Endothelial cell of umbilical vein (primary cell): ENCODE measurements at places on chromosomes 12 and 14. TPM values are rescaled to one million over a fixed set of nuclear protein-coding genes. Genes with fewer than 3 reads are reported as not detected.

Gene SERPINA1
- polyA plus RNA-seq: not detected in 2 replicates

Gene SLC25A47
- polyA plus RNA-seq: not detected in 2 replicates

DNA sequence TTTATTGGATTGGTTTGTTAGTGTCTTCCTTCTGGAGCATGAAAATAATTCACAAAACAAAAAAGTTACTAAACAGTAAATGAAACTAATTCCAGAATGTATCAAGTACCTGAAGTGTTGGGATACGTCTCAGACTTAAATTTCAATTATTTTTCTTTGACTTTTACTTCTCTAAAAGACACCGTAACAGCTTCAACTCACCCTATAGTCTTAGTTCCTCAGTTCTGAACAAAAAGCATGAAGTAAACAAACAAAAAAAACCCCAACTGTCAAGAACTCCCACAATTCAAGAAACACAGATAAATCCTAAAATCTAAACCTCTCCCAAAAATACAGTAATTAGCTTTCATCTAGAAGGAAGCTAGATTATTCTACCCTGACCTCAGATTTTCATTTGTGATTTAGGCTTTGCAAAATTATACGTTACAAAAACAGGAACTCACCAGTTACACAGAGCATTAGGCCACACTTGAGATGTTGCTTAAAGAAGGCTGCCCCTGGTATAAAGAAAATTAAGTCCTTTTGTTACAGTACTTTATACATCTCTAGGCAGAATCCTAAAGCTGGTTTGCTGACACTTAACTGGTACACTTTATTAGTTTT, 10.2 kb downstream of the HEATR5A start:
- H3K27ac ChIP-seq: no peak overlapping the region
- H3K27me3 ChIP-seq: no peaks in the 10 kb centered on the region
- H3K36me3 ChIP-seq: no peaks in the 10 kb centered on the region

DNA sequence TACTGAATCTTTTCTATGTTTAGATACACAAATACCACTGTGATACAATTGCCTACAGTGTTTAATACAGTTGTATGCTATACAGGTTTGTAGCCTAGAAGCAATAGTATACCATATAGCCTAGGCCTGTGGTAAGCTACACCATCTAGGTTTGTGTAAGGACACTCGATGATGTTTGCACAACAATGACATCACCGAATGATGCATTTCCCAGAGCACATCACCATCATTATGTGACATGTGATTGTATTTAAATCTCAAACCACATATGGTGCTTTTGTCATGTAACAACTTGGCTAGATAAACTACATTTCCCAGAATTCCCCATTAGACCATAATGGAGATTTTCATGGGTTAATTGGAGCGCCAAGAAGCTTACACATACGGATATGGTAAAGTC, 128.4 kb upstream of the CPNE8 start:
- H3K36me3 ChIP-seq: no peaks in the 10 kb centered on the region
- no peak overlapping the region for H3K4me3 ChIP-seq
- no peaks in the 10 kb centered on the region for H3K4me1 ChIP-seq
- no peak overlapping the region for H3K27ac ChIP-seq

GRCh38 chr12:60494244-60494643, 898.4 kb downstream of the SLC16A7 start:
- no peak overlapping the region for H3K27ac ChIP-seq
- peak; percentile 66 for DNase-seq
- H3K4me1 ChIP-seq: peaks cover 2% of the 10 kb centered on the region
- H3K36me3 ChIP-seq: no peaks in the 10 kb centered on the region
